Omental fat pad (tissue), 4 donors: ENCODE measurements at places on chromosomes 12 and 14.

DNA sequence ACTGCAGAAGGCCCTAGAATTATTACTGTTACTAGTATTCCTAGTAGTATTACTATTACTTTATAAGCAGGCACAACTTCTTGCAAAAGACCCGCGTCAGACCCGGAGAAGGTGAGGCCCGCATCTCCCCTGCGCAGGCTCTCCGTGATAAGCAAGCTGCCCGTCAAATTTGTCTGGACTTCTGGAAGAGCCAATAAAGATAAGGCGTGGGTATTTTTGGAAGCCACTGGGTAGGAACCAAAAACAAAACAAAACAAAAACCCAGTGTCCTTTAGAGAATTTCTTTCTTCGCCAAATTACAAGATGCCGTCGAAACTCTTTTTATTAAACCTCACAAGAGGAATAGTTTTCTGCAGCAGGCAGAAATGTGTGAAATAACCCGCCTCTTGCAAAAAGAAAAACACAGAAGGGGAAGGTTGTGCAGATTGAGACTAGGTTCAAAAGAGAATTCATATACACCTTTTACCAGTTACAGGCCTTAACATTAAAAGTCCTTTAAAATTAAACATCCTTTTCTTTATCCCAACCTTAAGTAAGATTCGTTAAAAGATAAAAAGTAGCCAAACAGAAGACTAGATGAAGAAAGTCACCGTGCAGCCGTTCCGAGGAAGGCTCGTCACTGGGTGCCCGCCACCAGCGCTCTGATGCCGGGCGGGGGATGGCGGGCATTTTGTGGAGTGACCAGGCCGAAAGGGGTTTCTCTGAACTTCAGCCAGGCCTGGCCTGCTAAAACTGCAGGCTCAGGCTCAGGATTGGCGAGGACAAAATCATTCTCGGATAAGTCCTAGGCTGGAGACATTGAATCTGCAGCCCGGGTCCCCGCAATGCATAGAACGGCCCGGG, 1.6 kb downstream of the TBX5 start:
- DNase-seq: no peak

DNA sequence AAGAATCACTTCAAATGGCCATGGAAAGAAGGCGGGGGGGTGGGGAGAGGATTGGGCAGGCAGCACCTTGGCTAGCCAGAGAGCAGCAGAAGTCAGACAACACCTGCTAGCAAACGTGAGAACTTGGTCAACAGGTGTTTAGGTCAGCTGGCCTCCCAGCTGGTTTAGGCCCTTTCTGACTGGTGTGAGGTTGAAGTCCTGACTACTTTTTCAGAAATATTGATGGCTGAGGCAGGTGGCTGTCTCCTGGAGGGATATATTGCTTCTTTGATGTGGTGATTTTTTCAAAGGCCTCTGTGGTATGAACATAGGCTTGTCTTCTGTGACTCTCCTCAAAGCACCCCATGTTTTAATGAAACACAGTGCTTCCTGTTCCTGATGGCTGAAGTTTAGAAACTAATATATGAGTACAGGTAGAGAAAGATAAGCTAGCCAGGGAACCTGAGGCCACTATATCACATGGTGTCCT, 238.2 kb upstream of the SSTR1 start:
- DNase-seq: no peak

- no peak for DNase-seq
Observed at GRCh38 chr12:11881835-11882234, 188.9 kb upstream of the BCL2L14 start.

GRCh38 chr14:58824796-58825195, 187.0 kb downstream of the DACT1 start:
- DNase-seq: no peak

DNA sequence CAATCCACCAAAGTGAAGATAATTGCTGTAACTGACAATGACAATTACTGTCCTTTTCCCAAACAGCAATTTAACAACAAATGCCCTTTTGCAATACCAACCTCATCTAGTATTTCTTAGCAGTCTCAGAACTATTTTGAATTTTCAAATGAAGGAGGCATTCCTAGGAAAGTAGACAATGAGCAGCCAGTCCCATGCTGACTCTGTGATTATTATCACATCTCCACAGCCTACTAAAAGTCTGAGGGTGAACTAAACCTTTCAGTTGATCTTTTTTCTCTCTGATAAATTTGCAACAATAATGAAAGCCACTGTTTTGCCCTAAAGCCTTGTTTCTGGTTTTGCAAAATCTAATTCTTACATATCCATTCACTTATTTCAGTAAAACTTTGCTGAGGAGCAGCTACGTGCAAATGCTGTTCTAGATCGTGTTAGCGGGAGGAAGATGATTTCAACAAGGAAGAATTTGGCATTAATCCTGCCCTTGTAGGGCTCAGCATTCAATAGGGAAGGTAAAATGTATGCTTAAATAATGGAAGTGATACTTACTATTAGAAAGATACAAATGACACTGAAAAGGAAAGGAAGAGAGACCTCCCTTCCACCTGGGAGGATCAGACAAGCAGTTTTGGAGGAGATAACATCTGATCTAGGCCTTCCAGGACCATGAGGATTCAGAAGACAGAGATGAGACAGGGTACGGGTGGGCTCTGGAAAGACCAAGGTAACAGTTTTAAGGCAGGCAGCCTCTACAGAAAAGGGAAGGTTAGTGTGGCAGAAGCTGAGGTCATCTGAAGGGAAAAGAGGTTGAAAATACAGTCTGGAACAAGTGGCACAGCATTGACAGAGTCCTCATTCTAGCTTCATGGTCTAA, 47.4 kb downstream of the SLC38A1 start:
- no peak for DNase-seq

- DNase-seq: no peak
Observed at GRCh38 chr12:96201272-96202227, 7.4 kb downstream of the ELK3 start.

GRCh38 chr12:62925680-62926079, 9.3 kb downstream of the PPM1H start:
- DNase-seq: no peak

DNA sequence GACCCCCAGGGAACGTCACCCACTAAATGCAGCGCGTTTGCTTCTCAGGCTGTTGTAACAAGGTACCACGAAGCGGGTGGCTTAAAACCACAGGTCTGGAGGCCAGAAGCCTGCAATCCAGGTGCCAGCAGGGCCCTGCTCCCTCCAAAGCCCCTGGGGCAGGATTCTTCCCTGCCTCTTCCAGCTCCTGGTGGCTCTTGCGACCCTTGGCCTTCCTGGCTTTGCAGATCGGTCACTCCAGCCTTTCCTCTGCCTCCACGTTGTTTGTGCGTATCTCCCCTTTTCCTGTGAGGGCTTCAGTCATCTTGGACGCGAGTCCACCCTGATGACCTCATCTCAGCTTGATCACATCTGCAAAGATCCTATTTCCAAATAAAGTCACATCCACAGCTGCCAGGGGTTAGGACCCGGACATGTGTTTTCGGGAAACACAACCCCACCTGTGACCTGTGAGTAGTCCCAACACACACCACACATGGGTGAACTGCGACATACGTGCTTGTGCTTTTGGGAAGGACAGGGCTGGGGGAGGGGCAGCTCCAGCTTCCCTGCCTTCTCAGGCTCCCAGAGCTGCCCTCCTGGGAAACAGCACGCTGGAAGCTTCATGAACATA, 114.5 kb upstream of the NCOR2 start:
- no peak for DNase-seq

- DNase-seq: no peak
Observed at GRCh38 chr14:86012461-86012860, 482.5 kb downstream of the FLRT2 start.
